ENCODE measurements at places on chromosomes 1 and 21.

DNA sequence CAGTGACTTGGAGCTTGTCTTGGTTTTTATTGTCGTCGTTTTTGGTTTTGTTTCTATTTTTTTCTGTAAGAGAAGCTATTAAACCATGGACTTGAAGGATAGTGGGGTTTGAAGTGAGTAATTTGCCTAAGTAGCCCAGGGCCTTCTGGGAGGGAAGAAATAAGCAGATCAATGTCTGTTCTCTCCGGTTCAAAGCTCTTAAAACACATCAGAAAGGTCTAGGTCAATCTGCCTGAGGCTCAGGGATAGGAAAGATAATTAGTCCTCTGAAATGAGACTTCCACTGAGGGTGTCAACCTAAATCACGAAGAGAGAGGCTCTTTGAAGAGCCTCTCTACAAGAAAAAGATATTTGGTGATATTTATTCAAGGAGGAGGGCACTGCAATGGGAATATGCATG is 178.0 kb downstream of the MATN1 start:
- no peak for DNase-seq

DNA sequence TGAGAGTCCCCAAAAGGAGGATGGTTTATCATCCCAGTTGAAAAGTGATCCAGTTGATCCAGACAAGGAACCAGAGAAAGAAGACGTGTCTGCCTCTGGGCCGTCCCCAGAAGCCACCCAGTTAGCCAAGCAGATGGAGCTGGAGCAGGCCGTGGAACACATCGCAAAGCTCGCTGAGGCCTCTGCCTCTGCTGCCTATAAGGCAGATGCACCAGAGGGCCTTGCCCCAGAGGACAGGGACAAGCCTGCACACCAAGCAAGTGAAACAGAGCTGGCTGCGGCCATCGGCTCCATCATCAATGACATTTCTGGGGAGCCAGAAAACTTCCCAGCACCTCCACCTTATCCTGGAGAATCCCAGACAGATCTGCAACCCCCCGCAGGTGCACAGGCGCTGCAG is 43.3 kb downstream of the ZBTB17 start:
- DNase-seq = no peak

- DNase-seq = no peak
Measured at GRCh38 chr1:202234331-202235002, 40.9 kb downstream of the LGR6 start.

DNA sequence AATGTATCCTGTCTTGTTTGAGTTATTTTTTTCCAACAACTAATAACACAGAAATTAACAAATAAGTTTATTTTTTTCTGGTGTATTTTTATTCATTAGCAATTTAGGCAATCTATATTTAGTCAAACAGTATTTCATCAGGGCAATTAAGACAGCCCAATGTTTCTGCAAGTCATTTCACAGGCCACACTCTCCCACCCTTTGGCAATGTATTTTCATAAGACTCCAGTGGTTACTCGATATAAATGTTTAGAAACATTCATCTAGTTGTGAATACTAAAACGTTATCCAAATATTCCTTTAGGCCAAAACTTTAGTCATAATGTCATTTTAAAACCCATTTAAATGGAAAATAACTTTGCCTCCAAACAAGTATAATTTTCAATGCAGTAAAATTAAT is 142.1 kb downstream of the KCNT2 start:
- no peak for DNase-seq

DNA sequence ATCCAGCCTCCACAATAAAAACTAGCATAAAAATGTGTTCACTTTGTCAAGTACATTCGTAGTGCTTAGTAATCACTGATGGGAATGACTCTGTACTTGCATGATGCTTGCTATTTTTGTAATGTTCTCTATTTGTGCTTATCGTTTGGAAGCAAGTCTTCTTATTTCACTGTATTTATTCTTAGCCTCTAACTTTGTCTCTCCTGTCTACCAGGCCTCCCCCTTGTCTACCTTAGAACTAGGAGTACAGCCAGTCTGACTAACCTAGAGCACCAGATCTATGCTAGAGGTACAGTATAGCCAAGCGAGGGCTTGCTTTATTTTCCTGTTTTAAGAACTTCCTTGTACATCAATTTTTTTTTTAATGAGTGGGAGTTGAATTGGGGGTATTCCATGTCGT is 108.2 kb downstream of the VPS13D start:
- no peak for DNase-seq

DNA sequence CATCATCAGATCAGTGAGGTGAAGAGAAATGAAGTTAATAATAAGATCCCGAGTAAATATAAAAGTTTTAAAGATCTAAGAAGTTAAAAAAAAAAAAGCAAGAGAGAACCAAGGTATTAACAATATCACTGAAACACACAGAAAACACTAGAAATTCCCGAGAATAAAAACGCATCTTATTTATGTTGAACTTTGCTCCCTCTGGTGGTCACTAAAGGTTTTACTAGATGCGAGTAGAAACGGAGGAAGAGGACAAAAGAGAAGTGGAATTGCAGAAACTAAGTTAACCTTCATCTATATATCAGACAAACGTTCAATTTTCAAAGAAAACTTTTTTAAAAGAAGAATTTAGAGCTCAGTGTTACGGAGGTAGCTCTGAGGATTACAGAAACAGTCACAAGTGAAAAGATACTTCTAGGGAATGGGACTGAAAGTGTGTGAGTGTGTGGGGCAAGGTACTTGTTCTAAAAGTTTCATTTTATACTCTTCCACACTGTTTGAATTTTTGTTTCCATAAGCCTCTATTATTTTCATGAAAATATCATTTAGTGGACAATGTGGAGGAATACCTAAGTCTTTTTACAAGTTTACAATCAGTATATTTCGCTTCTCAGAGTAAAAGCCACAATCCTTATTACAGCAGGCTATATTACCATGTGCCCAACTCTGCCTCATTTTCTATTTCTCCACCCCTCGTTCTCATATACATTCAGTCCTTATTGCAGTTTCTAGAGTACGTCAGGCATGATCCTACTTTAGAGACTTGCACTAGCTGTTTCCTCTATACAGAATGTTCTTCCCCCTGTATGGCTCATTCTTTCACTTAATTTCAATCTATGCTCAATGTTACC is 19.7 kb downstream of the ACBD6 start:
- no peak for DNase-seq

- DNase-seq = no peak
Measured at GRCh38 chr1:159823406-159823805, 3.3 kb upstream of the SLAMF8 start.

Data from activated naive CD8-positive, alpha-beta T cell treated with anti-CD3 and anti-CD28 coated beads, Interleukin-2, amount 50 U/mL, for 24 hours (primary cell).